G401 (cell line): ENCODE measurements at places on chromosomes 12 and 14. TPM values are rescaled to one million over a fixed set of nuclear protein-coding genes. Genes with fewer than 3 reads are reported as not detected.
A peak's percentile ranks its signal among the peaks of the same experiment; 100 is the strongest.

DNA sequence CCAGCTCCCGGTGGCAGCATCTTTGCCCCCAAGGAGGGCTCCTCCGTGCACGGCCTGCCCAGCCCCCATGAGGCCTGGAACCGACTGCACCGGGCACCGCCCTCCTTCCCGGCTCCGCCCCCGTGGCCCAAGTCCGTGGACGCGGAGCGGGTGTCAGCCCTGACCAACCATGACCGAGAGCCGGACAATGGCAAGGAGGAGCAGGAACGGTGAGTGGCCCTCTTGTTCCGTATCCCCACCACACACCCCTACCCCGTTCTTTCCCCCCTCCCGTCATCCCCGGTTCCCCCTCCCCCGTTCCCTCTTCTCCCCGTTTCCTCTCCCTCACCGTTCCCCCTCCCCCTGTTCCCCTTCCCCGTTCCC lies 28.3 kb downstream of the LRCOL1 start:
- DNase-seq, result no peak

DNA sequence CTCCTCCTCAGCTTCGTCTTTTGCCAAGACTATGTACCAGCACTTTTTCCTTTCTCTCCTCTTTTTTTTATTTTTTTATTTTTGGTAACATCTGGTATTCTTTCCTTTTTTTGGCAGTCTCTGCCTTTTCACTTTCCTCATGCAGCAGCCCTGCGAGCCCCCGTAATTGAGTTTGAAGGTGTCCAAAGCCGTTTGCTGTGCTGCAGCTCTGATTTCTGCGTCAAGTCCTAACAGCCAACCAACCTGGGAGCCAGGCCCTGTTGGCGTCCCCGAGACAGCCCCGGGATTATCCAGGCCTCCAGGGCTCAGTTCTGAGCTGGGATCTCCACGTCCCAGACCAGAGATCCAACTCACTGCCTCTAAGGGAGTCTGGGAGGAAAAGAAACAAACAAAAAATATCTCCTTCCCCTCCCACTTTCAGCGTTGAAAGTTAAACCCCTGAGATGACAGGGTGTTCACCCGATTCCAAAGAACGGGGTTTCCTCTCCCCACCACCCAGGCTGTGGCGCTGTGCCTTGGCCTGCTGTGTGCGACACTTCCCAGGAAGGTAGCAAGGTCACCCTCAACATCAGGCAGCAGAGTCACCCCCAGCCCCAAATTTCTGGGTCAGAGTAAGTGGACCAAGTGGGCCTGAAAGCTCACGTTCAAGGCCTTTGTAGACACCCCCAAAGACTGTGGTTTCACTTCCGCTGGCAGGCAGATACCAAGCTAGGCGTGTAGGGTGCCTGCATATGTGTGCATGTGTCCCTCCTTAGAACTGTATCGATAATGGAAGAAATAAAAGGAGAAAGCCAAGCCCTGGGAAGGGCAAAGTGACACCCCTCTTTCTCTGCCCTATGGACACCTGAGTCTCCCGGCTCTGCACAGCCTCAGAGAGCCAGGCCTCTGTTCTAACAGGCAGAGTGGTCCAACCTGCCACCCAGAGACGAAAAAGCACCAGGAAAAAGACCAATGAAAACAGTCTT lies 11.1 kb downstream of the BCL11B start:
- DNase-seq, result no peak

DNA sequence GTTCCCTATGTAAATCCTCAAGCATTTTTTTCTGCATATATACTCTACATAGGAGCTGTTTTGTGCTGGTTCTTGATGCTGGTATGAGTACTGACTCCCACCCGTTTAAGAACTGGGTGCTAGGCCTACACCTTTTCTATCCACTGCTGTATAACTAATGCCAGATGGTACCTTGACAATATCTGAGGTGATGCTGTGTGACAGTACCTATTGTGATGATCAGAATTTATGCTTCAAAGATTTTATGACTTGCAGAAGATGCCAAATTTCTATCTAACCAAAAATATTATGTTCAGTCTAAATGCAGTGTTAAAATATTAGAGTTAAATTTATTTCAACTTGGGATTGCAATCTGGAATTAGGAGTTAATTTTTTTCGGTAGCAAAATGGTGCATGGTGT lies 272.3 kb upstream of the NOVA1 start:
- peak; percentile 80 for DNase-seq

GRCh38 chr12:95214466-95214865 lies 2.8 kb downstream of the FGD6 start:
- no peak for DNase-seq

DNA sequence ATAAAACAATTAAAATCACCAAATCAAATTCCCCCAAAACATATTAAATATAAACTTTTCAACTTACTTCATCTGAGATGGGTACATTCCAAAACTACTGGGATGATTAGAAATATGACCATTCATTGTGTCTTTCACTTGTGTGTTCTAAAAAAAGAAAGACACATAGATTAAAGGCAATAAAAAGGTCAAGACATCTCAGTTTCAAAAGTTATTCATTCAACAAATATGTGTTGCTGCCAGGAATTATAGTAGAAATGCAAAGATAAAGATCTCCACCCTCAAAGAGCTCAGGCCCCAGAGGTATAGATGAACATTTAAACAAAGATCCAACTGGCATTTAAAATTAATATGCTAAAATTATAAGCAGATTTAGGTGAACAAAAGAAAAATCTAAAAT lies 106.4 kb downstream of the EPS8 start:
- no peak for DNase-seq

DNA sequence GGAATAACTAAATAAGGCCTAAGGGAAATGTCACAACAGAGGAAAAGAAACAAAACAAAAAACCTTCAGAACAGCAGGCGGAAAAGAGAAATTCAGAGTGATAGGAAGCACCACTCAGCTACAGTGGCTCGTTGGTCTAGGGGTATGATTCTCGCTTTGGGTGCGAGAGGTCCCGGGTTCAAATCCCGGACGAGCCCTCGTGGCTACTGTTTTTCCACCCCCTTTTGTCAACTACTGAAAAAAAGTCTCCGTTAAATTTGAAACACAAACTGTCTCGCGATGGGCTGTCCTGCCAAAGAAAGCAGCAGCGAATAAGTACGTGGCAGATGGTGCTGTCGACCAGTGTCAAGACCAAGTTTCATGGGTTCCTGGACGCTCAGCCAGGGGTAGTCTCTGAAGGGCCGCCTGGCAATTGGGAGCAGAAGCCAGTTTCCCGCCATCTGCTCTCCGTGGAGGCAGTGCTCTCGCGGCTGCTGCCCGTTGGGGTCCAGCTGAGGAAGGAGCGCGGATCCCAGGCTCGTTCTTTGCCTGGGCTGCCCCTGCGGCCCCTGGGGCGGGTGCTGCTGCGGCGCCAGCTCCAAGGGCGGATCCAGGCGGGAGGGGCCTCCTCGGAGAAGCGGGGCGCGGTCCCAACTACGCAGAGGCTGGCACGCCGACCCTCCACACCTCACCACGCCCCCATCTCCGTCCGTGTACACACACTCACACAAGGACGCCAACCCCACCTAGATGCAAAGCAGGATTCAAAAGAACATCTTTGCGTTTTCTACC lies at the start of gene RNASE4:
Gene RNASE4 (plus strand): TSS at position 670 of the 771 bp plus-strand sequence. CDS start 14,812 bp downstream, outside the sequence.
- peak; percentile 83 for DNase-seq

DNA sequence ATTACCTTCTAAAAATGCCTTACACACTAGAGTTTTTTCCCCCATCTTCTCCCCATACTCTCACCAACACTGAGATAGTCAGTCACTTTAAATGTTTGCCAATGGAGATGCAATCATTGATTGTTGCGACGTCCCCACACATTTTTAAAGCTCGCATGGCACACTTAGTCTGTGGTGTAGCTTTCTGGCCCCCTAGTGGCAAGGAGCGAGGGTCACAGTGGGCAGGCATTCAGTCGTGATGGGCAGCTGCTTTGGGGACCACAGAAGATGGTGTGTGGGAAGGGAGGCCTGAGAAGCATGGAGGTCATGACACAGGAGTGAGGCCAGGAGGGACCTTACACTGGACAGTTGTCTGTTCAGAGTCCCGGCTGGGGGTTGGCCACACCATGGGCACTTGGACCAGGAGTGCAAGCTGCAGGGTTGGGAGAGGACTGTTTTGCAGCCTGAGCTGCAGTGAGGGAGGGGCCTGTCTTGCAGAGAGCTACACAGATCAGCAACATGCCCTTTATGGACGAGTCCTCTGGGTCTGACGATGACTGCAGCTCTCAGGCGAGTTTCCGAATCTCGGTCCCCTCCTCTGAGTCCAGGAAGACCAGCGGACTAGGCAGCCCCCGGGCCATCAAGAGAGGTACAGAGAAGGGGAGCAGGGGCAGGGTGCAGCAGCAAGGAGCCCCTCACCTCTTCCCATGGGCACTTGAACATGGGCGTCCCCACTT lies 28.6 kb downstream of the PIGH start:
- peak; percentile 76 for DNase-seq

- no peak for DNase-seq
These were observed 102.0 kb downstream of the KCNMB4 start for GRCh38 chr12:70467918-70468733.

DNA sequence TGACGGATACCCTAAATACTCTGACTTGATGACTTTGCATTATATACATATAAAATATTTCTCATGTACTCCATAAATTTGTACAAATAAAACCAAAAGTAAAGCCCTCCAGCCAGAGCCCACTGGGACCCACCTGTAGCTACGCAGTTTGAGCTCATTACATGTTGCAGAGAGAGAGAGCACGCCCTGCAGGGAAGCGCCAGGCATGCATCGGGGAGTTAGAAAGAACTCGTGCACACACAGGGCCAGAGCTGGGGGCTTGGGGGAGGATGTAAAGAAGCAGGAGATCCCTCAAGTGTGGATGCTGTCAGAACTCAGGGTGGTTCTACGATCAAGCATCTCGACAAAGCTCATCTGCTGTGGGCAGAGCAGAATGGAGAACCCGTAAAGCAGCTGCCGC lies 178.5 kb upstream of the RTL1 start:
- DNase-seq, result no peak

DNA sequence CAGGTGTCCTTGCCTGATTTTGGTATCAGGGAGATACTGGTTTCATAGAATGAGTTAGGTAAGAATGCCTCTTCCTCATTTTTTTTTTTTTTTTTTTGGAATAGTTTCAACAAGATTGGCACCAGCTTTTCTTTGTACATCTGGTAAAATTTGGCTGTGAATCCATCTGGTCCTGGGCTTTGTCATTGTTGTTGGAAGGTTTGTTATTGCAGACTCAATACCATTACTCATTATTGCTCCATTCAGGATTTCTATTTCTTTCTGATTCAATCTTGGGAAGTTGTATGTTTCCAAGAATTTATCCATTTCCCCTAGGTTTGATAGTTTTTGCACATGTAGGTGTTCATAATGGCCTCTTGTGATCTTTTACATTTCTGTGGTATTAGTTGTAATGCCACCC lies 126.0 kb upstream of the KITLG start:
- no peak for DNase-seq

DNA sequence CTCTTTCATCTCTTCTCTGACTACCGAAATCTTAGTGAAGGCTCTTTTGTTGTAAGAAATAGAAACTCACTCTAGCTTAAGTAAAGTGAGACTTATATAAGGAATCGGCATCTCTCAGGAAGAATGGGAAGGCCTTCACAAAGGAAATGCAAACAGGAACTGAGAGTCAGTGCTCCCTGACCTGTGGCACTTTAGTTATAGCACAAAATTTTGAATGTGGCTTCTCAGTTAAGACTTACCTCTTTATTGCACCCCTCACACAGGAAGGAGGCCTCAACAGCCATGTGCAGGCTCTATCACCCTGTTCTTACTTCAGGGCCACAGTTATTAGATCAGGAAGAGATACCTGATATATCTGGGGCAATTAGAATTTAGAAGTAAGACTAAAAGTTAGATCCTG lies 224.7 kb upstream of the EGLN3 start:
- DNase-seq, result no peak

- DNase-seq, result no peak
These were observed 105.4 kb upstream of the BCL2L14 start for GRCh38 chr12:11965258-11965910.

GRCh38 chr12:18304609-18305008 lies 43.3 kb downstream of the PIK3C2G start:
- no peak for DNase-seq

GRCh38 chr12:48165089-48165981 lies 8.0 kb upstream of the ASB8 start:
- DNase-seq, result peak; percentile 81

GRCh38 chr14:50619569-50620141 lies 48.5 kb downstream of the SAV1 start:
- DNase-seq, result no peak

DNA sequence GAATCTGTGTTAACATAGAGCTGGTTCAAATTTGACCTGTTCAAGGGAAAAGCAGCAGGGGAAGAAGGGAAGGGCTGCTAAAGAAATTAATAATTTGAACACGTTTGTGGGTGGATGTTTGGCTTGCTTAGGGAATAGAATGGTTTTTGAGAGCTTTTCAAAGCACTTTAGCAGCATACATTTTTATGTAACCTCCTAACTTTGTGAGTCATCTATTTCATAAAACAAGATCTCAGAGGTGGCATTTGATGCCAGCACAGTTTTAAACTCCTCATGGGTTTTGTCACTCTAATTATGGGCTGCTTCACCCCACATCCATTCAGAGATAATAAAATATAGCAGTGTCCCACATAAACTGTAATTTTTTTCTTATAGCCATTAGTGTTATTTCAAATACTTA lies 143.8 kb downstream of the ACSS3 start:
- DNase-seq, result no peak

- no peak for DNase-seq
These were observed 9.3 kb upstream of the HDAC7 start for GRCh38 chr12:47828976-47829482.

DNA sequence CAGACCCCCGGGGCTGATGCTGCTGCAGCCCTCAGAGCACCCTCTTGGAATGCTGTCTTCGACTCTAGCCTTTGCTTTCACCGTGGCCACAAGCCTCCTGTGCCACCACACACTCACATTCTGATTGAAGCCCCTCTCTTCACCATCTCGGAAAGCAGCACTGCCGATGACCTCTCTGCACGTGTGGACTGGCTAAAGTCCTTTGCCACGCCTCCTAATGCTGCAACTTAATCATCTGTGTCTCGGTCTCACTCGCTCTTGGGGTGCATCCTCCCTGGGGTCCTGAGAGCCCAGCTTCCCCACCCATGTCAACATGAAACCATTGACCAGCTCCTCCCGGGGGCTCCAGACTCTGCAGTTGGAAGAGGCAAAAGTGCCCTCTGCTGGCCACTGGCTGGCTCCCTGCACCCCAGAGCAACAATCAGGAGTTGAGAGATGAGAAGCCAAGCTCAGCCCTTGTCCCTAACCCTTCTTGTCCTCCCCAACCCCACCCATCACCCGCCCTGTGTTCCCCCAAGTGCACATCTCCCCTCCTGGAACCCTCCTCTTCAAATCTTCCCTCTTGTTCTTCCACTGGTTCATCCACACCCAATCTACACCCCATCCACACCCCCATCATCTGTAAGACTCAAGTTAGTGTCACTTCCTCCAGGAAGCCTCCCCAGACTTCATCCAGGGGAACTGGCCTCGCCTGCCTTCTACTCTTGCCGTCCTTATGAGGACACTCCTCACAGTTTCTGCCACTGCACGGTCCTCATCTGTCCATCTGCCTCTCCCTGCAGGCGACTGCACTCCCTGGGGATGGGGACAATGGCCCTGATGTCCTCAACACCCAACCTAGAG lies 23.6 kb upstream of the FAM181A start:
- DNase-seq, result peak; percentile 28

- DNase-seq, result no peak
These were observed 3.9 kb upstream of the HSPA2 start for GRCh38 chr14:64536488-64537245.

GRCh38 chr14:67411820-67412421 lies at the start of gene PLEK2:
PLEK2 (minus strand) TSS chr14:67412165; CDS start chr14:67412059, 106 bp downstream.
- no peak for DNase-seq

The INSM2 gene
- 0.17 TPM in 1 of 2 replicates, not detected in the other for total RNA-seq

The SRGAP1 gene
- 0.10 and 0.12 TPM in 2 replicates for total RNA-seq

The TMEM19 gene
- total RNA-seq, result 21.0 and 34.6 TPM in 2 replicates

The CMA1 gene
- not detected in 2 replicates for total RNA-seq

The NDRG2 gene
- total RNA-seq, result 28.6 and 40.4 TPM in 2 replicates

The KRT74 gene
- total RNA-seq, result not detected in 2 replicates

The TTC9 gene
- not detected in 2 replicates for total RNA-seq
